Colonic mucosa (tissue), 4 donors: ENCODE measurements at places on chromosomes 12 and 14.

- no peaks in the 10 kb centered on the region for H3K4me1 ChIP-seq
- H3K27ac ChIP-seq: no peak overlapping the region
- H3K27me3 ChIP-seq: no peaks in the 10 kb centered on the region
- H3K4me3 ChIP-seq: no peak overlapping the region
These were observed 118.6 kb downstream of the TRMT5 start for GRCh38 chr14:60862283-60862682.

DNA sequence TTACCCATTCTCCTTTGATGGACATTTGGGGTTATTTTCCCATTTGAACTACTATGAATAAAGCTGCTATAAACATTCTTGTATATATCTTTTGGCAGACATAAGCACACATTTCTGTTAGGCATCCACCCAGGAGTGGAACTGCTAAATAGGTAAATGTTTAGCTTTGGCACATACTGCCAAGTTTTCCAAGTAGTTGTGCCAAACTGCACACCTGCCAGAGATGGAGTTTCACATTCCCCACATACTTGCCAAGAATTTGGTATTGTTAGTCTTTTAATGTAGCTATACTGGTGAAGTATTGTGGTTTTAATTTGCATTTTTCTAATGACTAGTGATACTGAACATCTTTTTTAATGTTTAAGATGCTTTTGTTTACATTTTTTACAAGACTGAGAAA lies 201.0 kb downstream of the GXYLT1 start:
- H3K27ac ChIP-seq: no peak overlapping the region
- no peak for DNase-seq
- no peaks in the 10 kb centered on the region for H3K27me3 ChIP-seq
- no peaks in the 10 kb centered on the region for H3K36me3 ChIP-seq

DNA sequence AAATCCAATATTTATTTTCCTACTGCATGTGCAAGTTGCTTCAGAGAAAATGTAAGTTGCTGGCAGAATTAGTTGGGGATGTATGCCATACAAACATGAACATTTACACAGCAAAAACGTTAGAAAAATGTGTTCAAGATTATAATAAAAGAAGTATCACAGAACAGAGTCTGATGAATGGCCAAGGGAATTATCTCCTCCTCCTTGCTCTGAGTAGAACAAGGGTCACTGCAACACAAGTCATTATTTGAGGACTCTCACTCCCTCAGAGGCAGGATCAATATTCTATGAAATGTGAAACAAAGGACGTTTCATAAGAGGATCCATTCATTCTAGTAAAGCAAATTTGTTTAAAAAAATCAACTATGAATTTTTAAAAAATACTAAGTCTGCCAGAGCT lies 177.8 kb downstream of the PRKD1 start:
- no peak overlapping the region for H3K4me3 ChIP-seq
- H3K27ac ChIP-seq: no peak overlapping the region
- H3K27me3 ChIP-seq: no peaks in the 10 kb centered on the region
- H3K4me1 ChIP-seq: no peaks in the 10 kb centered on the region

DNA sequence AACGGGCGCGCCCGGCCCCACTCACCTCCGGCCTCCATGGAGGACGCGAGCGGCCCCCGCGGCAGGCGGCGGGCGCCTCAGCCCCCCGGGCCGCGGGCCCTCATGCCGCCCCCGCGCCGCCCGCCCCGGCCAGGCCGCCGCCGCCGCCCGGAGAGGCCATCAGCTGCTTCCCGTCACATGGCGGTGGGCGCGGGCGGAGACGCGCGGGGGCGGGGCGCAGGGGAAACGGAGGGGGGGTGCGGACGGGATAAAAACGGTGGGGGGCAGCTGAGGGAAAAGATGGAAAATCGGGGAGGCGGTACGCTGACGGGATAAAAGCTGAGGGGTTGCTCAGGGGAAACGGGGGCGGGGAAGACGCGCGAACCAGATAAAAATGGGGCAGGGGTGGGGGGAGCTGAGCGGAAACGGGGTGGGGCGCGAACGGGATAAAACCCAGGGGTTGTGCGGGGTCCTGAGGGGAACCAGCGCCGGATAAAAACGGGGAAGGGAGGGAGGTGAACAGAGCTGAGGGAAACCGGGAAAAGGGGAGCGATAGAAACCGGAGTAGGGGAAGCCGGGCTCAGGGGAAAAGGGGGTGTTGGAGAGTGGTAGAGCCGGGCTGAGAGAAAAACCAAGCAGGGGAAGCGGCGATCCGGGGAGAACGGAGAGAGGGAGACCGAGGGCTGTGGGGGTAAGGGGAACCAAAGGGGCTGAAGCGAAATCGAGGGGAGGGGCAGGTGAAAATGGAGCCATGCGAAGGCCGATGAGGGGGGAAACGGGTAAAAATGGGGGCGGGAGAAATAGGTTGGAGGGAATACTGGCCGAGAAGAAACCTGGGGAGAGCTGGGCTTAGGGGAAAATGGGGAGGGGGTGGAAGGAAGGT lies at the start of gene WSB2:
Gene WSB2 (minus strand): TSS at position 169 of the 862 bp plus-strand sequence. CDS start 131 bp downstream, at position 38.
- peaks cover 20% of the 10 kb centered on the region for H3K4me1 ChIP-seq
- DNase-seq: peak; percentile 85
- no peaks in the 10 kb centered on the region for H3K27me3 ChIP-seq
- H3K36me3 ChIP-seq: no peaks in the 10 kb centered on the region

DNA sequence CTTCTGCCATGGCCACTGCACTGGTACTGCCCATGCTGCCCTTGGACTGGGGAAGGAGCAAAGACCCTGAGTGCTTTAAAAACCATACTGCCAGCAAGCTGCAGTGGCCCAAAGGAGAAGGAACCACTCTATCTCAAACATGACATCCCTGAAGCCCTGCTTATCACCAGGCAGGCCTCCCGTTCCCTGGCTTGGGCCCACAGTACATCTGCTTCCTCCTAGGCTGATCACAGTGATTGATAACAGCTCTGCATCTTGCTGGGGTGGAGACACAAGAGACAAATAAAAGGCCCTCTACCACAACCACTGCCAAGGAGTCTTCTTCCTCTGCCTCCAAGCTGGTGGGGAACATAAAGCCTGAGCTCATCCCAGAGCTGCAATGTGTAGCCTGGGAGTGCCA lies 567.5 kb downstream of the TRHDE start:
- H3K4me1 ChIP-seq: no peaks in the 10 kb centered on the region
- H3K27ac ChIP-seq: no peak overlapping the region
- no peak overlapping the region for H3K4me3 ChIP-seq
- no peaks in the 10 kb centered on the region for H3K36me3 ChIP-seq
- no peak for DNase-seq
- no peaks in the 10 kb centered on the region for H3K27me3 ChIP-seq

GRCh38 chr14:22220427-22220826 lies 368.6 kb downstream of the DAD1 start:
- no peaks in the 10 kb centered on the region for H3K27me3 ChIP-seq
- no peaks in the 10 kb centered on the region for H3K36me3 ChIP-seq
- H3K4me1 ChIP-seq: no peaks in the 10 kb centered on the region
- H3K27ac ChIP-seq: no peak overlapping the region

DNA sequence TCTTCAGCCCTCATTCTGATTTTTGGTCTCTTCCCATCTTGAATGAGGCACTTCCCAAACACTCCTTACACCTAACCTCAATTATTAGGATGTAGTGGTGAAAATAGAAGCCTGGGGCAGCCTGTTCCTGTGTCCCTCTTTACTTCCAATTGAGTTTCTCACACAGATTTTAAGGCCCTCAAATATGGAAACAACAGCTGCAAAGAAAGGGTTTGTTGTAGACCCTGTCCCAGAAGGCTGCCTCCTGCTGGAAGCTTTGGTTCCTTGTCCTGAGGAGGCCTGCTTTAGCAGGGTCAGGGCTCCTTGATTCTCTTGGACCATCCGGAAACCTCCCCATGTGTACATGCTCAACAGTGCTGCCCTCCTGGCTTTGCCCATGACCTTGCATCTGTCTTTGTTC lies 101.3 kb downstream of the TGFB3 start:
- H3K4me3 ChIP-seq: no peak overlapping the region
- H3K27ac ChIP-seq: no peak overlapping the region
- DNase-seq: no peak
- H3K27me3 ChIP-seq: no peaks in the 10 kb centered on the region
- no peaks in the 10 kb centered on the region for H3K4me1 ChIP-seq

- H3K27me3 ChIP-seq: no peaks in the 10 kb centered on the region
- no peaks in the 10 kb centered on the region for H3K36me3 ChIP-seq
- H3K27ac ChIP-seq: no peak overlapping the region
- DNase-seq: no peak
- no peaks in the 10 kb centered on the region for H3K4me1 ChIP-seq
These were observed 34.9 kb downstream of the CCDC177 start for GRCh38 chr14:69539631-69540410.

GRCh38 chr14:70808416-70809224 lies 693 bp downstream of the MAP3K9 start:
- no peaks in the 10 kb centered on the region for H3K27me3 ChIP-seq
- H3K4me3 ChIP-seq: peak overlapping the region; percentile 85
- no peaks in the 10 kb centered on the region for H3K4me1 ChIP-seq
- H3K27ac ChIP-seq: peak overlapping the region; percentile 84

DNA sequence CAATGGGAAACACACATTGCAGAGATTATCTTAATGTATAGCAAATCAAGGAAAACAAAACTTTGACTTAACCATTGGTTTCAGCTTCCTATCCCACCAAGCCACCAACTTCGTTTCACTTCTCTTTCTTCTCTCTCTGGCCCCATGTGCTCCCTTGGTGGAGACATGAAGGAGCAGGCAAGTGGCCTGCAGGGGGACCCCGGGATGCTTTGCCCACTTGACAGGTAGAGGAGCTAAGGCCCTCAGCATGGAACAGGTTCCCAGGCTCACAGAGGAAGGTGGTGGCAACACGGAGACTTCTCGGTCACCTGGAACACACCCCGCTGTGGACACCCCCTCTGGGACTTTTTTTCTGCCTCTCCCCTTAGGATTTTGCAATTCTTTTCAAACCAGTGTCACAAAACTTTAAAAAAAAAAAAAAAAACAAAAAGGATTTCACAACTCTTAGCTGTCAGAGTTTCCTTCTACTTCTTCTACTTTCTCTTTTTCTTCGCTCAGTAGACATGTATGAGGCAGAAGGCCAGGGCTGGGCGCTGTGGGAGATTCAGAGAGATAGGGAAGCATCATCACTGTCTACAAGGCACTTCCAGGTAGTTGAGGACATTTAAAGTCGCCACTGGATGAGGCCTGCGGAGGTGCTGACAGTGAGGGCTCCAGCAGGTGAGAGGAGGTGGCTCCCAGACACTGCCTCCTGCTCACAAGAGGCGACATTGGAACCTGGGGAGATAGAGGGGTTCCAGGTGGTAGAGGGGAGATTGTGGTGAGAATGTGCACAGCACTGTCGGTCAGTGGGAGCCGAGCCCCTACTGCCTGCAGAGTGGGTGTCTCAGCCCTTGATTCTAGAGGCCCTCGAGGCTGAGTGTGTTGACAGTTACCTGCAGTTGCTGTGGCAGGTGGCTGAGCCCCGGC lies 119.6 kb downstream of the GCH1 start:
- no peaks in the 10 kb centered on the region for H3K4me1 ChIP-seq
- H3K27ac ChIP-seq: no peak overlapping the region
- DNase-seq: no peak
- H3K27me3 ChIP-seq: no peaks in the 10 kb centered on the region
- H3K36me3 ChIP-seq: no peaks in the 10 kb centered on the region

DNA sequence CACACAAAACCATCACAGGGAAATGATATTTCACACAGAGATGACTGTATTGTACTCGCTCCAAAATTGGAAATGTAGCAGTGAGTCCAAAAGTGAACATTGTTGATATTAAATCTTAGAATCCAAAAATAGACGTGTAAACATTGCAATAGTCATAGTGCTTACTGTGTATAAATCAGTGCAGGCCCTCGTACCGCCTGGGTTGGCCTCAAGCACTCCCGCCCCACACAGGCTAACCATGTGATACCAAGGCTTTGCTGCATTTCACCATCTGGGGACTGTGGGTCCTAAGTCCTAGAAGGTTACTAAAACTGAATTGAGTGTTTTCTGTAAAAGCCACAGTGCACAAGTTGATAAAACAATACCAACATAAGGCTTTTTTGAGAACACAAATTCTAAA lies 107.3 kb downstream of the PPP2R5E start:
- no peaks in the 10 kb centered on the region for H3K27me3 ChIP-seq
- H3K4me1 ChIP-seq: peaks cover 25% of the 10 kb centered on the region
- H3K27ac ChIP-seq: no peak overlapping the region
- DNase-seq: peak; percentile 37
- no peak overlapping the region for H3K4me3 ChIP-seq
- no peaks in the 10 kb centered on the region for H3K36me3 ChIP-seq

DNA sequence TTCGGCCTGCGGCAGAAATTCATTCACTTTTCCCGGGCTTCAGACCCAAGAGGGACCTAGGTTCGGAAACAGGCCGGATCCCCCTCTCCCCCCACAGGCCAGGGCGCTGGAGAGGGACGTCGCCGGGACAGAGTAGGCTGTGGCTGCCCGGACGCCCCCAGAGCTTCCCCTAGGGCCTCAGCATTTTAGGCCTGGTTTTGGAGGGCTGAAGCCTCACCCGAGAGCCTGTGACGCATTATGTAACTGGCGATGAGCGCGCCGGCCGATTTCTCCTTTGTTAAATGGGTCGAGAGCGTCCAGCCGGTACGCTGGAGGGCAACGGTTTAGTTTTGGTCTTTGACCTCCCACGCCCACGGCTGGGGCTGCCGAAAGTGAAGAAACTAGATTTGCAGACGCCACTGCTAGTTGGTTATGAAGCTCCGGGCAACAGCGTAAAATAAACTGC lies 657 bp downstream of the PEBP1 start:
- no peaks in the 10 kb centered on the region for H3K36me3 ChIP-seq
- H3K4me1 ChIP-seq: no peaks in the 10 kb centered on the region
- no peaks in the 10 kb centered on the region for H3K27me3 ChIP-seq
- peak overlapping the region; percentile 71 for H3K27ac ChIP-seq

DNA sequence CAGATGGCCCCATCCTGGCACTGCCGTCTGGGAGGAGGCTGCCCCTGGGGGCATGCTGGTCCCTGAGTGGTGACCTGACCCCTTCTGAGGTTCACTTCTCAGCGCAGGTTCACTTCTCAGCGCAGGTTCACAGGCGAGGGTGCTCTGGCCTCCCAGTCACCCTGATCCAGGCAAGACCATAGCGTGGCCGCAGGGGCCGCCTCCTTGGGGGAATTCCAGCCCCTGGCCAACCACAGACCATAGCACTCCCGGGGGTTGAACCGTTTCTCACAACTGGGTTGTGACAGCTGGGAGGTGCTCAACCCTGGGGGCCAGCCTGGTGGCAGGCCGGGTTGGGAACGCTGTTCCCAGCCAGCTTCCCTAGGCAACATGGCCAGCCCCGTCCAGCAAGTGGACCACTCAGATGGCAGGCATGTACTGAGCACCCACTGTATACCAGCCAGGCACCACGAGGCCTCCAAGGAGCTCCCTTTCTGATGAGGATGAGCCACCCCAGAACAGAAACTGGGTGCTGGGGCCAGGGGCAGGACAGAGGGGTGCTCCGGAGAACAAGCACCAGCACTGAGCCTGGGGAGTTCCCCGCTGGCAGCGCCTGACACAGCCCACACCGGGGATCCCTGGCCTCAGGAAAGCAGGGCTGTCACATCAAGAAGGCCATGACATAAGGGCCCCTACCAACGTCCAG lies 28.3 kb upstream of the ZFP36L1 start:
- H3K27ac ChIP-seq: no peak overlapping the region
- no peak for DNase-seq
- H3K4me3 ChIP-seq: no peak overlapping the region
- no peaks in the 10 kb centered on the region for H3K4me1 ChIP-seq

GRCh38 chr14:69573205-69573830 lies 1.4 kb downstream of the CCDC177 start:
- no peaks in the 10 kb centered on the region for H3K36me3 ChIP-seq
- peaks cover 7% of the 10 kb centered on the region for H3K4me1 ChIP-seq
- H3K27me3 ChIP-seq: peaks cover 57% of the 10 kb centered on the region
- no peak for DNase-seq
- H3K27ac ChIP-seq: no peak overlapping the region
